ENCODE measurements at places on chromosomes 2 and 18.

DNA sequence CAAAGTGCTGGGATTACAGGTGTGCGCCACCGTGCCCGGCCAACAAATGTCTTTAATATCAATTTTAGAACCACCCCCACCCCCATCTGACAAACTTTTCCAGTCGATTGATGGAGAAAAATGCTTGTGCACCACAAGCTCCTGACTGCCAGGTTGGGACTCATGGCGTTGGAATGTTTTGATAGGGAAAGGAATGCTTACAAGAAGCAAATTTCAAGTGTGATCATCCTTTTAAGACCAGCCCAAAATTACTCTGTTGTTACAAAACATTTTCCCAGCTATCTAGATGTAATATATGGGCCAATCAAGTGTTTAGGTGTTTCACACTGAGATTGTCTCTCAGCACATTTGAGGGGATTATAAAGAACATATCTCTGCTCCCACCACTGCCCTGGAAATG, 45.2 kb downstream of the UBXN4 start:
- DNase-seq = no peak

GRCh38 chr2:69600425-69600824, 43.1 kb downstream of the AAK1 start:
- no peak for DNase-seq

- no peak for DNase-seq
These were observed 2.2 kb downstream of the DNER start for GRCh38 chr2:229712136-229712535.

GRCh38 chr18:44589693-44590355, 90.9 kb upstream of the SETBP1 start:
- no peak for DNase-seq

DNA sequence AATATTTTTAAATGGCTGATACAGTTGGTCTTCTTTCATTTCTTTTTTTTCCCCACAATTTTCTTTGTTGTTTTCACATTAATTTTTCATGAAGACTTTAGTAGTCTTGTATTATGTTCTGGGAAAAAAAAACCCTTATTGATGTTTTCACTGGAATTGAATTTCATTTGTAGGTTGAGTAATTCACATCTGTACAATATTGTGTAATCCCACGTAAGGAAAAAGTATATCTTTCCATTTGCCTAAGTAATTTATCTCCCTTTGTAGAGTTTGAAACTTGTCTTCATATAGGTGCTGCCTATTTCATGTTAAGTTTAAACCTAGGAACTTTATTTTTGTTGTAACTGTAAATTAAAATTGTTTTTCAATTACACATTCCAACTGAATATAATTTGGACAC, 2.0 kb downstream of the DNAJC27 start:
- no peak for DNase-seq

DNA sequence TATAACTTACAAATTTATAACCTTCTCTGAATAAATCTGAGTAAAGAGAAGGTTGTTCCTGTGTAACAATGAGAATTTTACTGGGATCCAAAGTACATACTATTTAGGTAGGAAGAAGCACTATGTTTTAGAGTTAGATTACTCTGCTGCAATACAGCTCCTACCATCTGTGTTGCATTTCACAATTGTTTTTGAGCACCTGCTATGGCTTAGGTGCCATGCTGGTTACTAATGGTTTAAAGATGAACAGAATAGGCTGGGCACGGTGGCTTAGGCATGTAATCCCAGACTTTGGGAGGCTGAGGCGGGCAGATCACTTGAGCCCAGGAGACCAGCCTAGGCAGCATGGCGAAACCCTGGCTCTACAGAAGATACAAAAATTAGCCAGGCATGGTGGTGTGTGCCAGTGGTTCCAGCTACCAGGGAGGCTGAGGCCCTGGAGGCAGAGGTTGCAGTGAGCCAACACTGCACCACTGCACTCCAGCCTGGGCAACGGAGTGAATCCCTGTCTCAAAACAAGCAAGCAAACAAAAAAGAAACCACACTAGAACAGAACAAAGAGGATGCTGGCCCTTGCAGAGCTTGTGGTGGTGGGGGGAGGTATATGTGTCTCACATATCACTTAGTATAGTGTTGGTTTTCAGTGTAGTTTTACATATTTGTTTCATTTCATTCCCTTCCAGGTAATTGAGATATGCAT, 56.7 kb downstream of the SPTBN1 start:
- DNase-seq = peak; percentile 34

DNA sequence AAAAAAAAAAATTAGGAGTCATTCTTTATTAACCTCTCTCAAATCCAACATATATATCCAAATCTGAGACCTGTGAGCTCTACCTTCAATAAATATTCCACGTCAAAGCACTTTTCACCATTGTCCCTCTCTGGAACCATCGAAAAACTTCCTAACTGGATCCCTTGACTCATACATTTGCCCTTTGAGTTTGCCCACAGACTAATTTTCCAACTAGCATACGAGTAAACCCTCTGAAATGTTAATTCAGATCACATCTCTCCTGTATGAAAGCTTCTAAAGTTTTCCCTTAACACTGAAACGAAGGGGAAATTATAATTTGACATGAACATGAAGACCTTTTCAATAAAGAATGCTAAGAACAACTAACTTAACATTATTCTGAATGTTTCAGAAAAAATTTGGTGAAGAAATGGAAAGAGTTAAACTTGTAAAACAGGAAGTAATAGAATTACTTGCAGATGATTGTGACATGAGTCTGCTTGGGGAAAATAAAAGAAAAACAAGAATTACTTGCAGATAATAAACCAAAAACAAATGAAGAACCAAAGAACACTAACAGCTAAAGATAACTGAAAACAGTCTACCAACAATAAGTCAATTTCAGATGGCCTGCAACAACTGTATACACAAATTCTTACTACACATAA, 110.6 kb downstream of the C2orf74 start:
- DNase-seq = peak; percentile 14

- no peak for DNase-seq
These were observed 369.8 kb downstream of the DPP10 start for GRCh38 chr2:114812261-114812660.

DNA sequence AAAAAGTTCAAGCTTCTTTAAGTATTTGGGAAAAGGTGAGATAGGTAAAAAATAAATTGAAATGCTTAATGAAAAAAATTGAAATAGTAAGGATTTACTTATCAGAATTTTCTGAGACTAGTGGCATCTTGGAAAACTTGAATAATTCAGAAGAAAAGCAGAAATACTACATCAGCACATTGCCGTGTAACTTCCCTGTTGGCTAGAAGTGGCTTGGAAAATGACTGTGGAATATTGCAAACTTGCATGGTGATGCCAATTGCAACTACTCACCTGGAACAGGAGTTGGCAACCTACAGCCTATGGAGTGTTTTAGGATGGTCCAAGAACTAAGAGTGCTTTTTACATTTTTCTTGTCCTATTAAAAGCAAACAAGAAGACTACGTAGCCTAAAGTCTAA, 603.5 kb upstream of the VRK2 start:
- no peak for DNase-seq

DNA sequence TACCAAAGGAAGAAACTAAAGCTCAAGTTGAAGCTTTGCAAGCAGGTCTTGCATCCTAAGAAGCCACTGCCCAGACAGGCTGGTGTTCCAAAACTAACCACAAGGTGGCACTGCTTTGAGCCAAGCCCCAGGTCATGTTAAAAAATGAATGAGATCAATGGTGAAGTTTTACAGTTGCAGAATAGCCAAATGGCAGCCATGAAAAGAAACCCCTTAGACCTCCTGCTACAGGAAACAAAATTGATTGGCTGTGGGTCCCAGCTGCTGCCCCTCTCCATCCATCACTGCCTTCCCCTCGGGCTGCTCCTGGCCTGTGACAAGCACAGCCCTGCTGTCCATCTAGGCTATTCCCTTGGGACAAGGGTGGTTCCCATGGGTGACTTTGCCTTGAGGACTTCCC, 20.7 kb upstream of the MREG start:
- peak; percentile 88 for DNase-seq

DNA sequence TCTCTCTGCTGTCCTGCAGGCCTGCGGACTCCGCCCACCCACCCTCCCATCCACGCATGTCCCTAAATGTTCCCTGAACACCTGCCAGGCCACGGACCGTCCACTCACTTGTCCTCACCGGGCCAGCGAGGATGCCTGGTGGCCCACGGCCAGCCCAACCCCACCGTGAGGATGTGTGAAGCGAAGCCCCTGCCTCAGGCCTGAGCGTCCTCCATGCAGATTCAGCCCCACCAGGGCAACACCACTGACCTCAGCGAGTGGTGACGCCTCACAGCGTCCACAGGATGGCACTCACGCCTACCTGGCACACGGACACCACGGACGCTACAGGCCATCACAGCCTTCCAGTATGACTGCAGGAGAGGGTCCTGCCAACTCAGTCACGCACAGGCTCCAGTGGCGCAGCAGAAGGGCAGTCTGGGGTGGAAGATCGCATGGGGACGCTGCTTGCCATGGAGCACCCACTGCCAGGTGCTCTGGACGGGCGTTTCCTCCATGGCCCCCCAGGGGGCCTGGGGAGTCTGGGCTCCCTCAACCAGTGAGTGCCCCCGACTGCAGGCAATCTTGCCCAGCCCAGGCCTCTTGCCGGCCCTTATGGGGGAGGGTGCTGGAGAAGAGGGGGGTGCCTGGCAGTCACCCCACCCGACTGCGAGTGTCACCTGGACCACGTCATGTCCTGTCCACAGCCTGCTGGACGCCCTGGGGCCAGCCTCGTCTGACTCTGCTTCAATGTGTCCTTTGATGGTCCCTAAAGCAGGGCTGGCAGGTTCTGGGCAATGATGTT, 25.4 kb downstream of the HDAC4 start:
- no peak for DNase-seq

DNA sequence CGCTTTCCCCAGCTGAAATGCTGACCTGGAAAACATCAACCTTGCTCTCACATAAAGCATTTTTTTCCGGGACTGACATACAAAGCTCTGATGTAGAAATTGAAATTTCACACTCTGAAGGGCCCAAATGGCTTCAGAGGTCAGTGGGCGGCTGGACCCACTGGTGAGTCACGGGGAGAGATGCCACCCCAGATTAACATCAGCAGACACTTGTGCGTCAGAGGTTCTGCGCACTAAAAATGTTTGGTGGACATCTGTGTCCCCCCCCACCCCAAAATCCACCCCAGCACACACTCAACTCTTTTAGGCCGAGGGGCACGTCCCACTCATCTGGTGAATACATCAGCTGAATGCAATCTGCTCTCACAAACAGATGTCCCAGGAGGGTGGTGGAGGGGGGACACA, 208.9 kb downstream of the ASB1 start:
- DNase-seq = no peak

- no peak for DNase-seq
These were observed 371.6 kb upstream of the CHST9 start for GRCh38 chr18:27556741-27557140.

DNA sequence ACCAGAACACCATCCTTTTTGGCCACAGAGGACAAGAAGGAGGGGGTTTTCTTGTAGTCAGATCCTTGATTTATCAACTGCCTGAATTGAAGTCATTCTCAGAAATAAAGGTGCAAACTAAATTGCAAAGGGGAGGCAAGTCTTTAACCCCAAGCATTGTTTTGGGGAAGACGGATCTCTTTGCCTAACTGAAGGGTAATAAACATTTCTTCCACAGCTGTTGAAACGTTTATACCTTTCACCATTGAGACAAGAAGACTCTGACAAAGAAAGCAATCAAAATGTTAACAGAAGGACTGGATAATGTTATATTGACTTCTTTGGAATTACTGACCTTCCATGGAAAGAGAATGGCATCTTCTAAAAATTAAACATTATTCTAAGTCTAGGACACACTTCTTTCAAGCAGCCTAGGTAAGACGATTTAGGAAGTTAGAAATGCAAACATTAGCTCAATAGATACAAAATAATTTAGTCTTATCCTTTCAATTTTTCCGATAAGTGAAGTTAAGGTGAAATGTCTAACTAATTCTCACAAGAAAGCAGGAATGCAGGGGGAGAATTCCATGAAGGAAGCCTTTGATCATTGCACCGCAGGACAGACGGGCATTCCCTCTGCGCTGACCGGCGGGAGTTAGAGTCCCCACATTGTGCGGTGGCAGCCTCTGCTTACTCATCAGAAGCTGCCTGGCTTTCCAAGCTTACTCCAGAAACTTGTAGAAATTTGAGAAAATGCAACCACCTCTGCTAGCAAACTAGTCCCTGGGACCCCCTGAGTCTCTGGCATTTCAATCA, 69.4 kb upstream of the COPS8 start:
- DNase-seq = no peak

DNA sequence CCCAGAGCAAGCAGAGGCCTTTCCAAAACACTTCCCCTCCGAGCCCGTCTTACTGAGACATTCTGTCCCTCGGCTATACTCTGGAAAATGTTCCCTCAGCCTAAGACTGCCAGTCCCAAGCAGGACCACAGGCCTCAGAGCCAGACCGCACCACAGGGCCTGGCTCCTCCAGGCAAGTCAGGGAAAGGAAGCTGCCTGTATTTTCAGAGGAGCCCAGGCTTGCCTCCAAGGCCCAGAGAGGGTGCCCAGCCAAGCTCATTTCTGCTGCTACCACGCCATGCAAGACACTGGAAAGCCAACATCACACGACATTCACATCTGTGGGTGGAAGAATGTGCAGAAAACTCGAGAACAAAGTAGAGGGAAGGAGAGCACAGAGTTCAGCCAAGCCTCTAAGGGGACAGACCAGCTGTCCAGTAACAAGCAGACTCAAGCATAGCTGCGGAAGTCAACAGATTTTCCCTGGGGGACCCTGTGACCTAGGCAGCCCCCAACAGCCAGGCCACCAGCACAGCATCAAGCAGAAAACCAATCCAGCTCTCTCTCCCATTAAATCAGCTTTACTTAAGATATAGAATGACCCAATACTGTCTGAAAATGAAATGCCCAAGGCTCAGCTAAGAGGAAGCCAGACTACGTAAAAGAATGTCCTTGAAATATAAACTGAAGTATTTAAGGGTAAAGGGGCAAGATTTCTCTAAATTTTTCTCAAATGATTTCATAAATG, 123.9 kb downstream of the ZFP36L2 start:
- no peak for DNase-seq

GRCh38 chr2:193476171-193476800, 1281.6 kb upstream of the TMEFF2 start:
- peak; percentile 18 for DNase-seq

GRCh38 chr2:22329211-22330154, 1055.5 kb upstream of the KLHL29 start:
- no peak for DNase-seq

DNA sequence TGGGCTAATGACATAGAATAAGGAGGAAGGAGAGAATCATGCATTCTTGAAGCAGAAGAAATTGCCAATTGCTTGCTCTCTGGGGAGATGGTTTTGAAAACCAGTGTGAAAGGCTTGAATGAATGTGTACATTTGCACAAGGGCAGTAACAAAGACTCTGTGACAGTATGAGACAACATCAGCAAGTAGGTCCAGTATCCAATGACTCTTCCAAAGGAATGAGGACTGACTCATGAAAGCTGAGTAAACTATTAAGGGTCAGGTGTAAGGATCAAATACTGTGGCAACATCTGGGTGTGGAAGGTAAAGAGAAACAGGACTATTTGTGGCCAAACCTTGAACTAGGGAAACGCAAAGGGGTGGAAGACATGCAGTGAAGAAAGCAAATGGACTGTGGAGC, 886.0 kb upstream of the CHAC2 start:
- no peak for DNase-seq

- DNase-seq = no peak
These were observed 251.6 kb upstream of the NCKAP5 start for GRCh38 chr2:133819906-133820305.
